ENCODE measurements at places on chromosomes 16 and 17. TPM values are rescaled to one million over a fixed set of nuclear protein-coding genes. Genes with fewer than 3 reads are reported as not detected.
A peak's percentile ranks its signal among the peaks of the same experiment; 100 is the strongest.

The COQ7 gene
- 10.0 TPM for total RNA-seq

DNA sequence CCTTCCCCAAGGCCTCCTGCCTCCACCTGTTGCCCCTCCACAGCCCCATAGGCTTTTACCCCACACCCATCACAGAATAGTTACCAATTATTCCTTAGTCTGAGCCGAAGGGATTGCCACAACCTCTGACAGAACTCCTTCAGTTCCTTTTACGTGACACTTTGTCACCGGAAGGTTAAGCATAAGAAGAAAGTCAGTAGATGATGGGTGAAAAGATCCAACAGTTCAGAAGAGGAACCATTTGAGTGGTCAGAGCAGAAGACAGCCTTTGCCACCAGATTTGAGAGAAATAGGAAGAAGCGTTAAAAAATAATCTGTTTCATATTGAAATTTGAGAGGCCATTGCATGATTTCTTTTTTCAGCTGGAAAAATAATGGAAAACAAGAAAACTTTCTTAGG lies 1.2 kb downstream of the SRR start:
- DNase-seq = no peak

The MPP3 gene
- total RNA-seq = 8.7 TPM

DNA sequence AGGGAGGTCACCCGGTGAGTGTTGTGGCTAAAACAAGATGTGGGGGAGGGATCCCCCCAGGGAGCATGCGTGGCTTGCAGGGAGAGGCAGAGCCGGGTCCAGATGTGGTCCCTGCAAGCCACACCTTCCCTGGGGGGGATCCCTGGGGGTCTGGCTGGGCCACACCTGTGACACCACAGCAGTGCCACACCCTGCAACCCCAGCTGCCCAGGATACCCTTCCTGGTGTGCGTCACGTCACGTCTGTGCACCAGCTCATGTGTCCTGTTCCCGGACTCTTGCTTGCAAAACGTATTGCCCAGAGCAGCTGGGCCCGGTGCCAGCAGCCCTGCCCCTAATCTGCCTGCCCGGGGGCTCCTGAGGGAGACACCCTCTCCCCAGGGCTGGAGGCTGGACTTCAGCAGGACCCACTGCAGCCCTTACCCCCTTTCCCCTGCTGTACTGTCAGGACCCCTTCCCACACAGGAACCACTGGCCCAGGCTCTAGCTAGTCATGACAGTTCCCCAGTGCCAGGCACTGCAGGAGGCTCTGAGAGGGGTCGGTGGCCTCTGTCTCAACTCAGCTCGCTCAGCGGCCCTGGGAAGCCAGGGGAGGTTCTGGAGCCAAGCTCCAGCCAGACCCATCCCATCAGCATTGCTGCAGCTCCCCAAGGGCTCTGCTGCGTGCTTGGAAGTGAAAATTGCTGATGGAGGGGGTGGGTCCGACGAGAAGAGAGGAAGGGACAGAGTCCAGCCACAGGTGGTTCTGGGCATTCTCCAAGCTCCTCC lies 25.8 kb upstream of the ACSF3 start:
- DNase-seq = peak; percentile 7

The VAT1L gene
- 59.3 TPM for total RNA-seq
